ENCODE measurements at places on chromosomes 3 and 15.

DNA sequence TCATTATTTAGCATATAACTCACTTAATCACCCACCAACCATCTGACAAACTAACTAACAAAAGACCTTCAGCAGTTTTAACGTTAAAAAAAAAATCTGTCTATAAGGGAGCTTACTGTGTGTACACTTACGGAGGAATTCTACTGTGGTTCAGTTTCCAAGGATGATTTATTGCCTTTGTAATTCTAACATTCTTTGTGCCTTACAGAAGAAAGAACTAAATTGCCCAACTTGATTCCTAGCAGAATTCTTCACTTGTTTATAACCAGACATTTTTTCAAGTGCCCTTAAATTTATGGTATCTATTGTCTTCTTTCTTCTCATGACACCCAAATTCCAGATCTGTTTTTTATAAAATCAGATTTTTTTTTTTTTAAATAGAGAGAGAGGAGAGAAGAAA is 119.7 kb upstream of the IGSF10 start:
- DNase-seq: no peak

DNA sequence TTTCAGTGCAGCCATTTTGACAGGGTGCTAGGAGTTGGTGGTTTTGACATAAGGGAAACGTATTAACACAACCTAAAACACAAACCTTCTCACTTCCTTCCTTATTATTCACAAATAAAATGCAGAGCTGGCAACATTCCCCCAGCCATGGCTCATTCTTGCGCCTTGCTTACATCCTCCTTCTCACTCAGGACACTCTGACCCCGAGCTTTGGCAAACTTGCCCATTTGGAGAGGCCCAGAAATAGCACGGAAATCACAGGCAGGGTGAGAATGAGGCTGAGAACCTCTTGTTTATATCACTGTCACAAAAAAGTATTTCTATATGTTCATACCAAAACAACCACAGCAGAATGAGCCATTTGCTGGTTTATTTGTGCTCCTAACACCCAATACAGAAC is 244.3 kb downstream of the NTRK3 start:
- no peak for DNase-seq

GRCh38 chr3:126245811-126246727 is 65.7 kb upstream of the ALDH1L1 start:
- no peak for DNase-seq

GRCh38 chr3:42685891-42686820 is 819 bp downstream of the KLHL40 start:
- DNase-seq: peak; percentile 73

GRCh38 chr3:38133557-38134405 is 3.1 kb downstream of the ACAA1 start:
- DNase-seq: peak; percentile 79

DNA sequence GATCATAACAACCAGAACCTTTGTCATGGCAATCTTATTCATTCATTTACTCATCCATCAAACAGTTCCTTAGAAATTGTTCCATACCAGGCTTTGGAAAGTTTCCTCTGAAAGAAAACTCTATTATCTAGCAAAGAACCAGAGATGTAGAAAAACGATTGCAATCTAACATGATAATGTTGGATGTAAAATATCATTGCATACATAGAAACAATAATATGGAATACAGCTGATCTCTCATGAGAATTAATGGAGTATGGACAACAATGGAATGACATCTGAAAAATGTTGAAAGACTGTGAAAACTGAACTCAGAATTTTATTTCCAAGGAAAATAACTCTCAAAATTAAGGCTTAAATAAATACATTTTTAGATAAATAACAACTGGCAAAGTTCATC is 665.4 kb downstream of the NLGN1 start:
- DNase-seq: no peak

- DNase-seq: no peak
These were observed 114.6 kb downstream of the XXYLT1 start for GRCh38 chr3:195156286-195156890.

GRCh38 chr3:77526573-77527113 is 486.7 kb downstream of the ROBO2 start:
- no peak for DNase-seq

DNA sequence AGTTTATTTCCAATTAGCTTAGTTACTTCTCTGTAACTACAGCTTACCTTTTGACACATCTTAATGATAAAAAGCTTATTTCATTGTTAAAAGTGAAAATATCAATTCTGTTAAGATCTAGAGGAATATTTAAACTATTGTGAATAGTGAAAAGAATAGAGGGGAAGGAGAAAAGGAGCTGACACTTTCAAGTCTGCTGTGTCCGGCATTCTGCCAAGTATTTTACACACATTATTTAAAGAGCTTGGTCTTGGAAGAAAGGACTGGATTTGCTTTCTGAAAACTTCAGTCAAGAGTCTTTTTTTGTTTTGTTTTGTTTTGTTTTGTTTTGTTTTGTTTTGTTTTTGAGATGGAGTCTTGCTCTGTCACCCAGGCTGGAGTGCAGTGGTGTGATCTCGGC is 34.8 kb downstream of the CCDC80 start:
- no peak for DNase-seq

GRCh38 chr3:126329927-126330725 is 27.1 kb downstream of the KLF15 start:
- DNase-seq: peak; percentile 35

DNA sequence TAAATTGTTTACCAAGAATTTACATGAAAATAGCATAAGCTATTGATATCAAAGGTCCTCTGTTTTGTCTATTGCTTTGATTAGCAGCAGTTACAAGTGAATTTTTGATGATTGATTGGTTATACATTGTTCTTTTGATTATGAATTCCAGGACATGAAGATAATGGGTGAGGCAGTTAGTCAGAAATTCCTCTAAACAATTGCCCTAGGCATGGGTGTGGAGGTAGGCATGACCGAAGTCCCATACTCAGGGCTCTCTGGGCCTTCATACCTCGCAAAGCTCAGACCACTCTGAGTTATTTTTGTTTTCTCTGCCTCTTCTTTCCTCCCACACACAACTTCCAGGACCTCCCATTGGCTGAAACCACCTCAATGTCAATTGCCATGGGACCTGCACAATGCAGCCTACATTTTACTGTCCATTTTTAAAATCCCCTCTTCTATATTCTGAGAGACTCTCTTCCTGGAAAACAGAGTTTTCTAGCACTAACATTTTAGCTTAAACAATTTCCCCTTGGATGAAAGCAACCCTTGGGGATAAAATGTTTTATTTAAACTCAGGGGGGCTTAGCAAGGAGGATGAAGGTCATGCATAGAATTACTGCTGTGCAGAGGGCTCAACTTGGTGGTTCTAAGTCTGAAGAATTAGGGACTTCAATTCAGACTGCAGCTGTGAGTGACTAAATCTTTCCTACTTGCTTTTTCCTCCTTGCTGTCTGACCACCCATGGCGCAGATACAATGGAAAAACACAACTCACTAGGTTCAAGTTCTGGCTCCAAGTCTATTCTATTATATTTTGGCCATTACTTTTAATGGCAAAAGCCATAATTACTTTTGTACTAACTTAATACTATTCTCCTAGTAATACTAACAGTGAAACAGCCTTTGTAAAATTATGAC is 594.8 kb downstream of the NTRK3 start:
- DNase-seq: no peak

- DNase-seq: no peak
These were observed 377.0 kb downstream of the OCA2 start for GRCh38 chr15:27722102-27722501.

GRCh38 chr15:92579931-92580470 is 75.6 kb downstream of the FAM174B start:
- no peak for DNase-seq

GRCh38 chr3:190677001-190677400 is 163.1 kb downstream of the IL1RAP start:
- no peak for DNase-seq

GRCh38 chr3:195059006-195059350 is 212.0 kb downstream of the XXYLT1 start:
- no peak for DNase-seq

GRCh38 chr3:81437683-81438082 is 323.8 kb downstream of the GBE1 start:
- DNase-seq: no peak

DNA sequence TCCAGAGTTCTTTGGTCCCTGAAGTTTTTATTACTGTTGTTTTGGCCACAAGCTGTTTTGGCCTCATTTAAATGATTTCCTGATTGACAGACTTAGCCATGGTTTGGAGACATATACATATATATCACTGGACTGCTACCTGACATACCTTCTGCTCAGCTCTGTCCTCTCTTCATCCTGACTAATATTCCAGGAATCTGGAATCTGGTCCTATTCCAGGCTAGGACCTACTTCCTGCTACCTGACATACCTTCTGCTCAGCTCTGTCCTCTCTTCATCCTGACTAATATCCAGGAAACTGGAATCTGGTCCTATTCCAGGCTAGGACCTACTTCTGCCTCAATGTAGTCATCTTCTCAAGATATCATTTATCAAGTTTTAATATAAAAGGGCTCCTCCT is 724.4 kb upstream of the ROBO1 start:
- no peak for DNase-seq

DNA sequence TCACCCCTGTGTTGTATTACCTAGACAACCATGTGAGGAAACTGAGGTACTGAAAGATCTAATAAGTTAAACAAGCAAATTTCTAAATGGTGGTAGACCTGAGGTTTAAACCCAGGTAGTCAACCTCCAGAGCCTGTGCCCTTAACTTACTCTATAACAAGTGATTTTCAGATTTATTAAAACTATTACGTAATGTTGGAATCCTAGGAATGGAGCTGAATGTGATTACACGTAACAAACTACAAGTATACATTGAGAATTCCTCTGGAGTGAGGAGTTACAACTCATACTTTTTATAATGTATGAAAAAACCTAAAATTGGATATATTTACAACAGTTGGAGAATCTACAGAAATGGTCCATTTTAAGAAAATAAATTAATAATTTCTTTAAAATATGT is 18.0 kb downstream of the FAM98B start:
- no peak for DNase-seq

- no peak for DNase-seq
These were observed 308.5 kb downstream of the ROBO2 start for GRCh38 chr3:77348244-77348855.

DNA sequence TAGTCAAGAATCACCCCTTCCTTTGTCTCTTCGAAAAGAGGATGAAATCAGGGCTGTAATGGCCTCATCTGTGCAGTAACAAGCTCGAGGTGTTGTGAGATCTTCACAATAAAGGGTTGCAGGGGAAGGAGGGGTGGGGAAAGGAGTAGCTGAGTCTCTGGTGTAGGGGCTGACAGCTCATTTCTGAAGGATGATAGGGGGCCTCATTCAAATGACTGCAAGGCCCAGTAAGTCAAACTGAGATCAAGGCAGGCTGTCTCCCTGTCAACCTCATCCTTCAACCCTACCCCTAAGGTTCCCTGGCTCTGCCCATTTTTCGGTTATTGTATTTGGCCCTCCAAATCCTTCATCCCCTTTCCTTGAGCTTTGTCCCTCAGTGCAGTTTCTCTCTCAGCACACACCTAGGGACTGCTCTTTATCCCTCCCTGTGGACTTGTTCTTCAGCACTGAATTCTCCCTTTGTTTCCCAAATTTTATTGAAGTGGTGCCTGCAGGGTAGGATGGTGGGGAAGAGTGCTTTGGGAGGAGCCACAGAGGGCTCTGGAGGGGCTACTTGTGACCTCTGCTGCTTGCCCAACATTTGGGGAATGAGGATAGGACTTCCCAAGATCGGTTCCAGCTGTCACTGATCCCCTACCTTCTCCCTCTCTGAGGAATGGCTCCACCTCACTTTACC is 38.1 kb downstream of the ZNF589 start:
- DNase-seq: no peak

DNA sequence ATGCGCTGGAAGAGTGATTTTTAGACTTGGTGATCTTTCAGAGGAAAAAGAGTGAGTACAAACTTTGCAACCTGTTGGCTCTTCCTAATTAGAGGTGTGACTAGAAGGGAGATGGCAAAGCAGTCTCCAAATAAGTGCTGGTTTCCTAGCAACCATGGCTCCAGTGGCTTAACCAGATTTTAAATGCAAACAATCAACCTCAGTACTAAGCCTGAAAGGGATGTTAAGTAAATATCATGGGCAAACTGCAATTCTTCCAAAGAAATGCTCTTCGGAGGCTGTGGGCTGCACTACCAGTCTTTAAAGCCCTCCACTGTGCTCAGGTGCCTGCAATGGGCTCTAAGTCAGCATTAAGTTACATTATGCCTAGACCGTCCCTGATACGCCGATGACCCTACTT is 678.1 kb upstream of the CCDC54 start:
- no peak for DNase-seq

- DNase-seq: peak; percentile 92
These were observed 780 bp downstream of the TIPARP start for GRCh38 chr3:156674911-156675829.

DNA sequence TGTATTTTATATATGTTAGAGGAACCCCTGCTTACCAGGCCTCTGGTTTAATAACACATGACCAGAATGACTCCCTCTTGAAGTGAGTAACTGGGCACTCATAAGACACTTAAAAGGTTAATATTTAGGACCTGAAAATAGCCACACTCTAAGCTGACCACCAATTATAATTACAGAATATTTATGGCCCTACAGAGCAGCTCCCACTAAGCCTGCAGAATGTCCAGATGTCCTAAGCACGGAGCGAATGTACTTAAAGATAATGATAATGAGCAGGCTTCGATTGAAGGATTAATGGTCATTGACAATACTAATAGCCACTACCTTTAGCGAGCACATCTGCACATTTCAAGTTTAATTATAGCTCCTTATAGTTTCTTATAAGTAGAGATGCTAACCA is 22.8 kb upstream of the KCTD6 start:
- no peak for DNase-seq

DNA sequence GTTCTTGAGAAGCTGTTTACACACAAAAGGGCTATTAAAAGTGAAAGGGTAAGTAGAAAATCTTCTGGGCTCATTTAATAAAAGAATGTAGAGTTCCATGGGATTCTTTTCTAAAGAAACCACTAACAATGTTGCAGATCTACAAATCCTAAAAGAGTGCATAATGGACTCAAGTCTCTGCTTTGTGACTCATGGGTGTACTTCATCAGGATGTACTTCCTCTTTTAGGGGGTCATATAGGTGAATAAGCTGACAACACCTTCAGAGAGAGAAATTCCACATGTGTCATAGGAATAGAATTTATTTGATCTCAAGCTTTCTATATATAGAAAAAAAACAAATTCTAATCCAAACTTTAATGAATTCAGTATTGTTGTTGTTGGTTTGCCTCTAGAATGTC is 355.5 kb downstream of the TIGIT start:
- DNase-seq: no peak

- DNase-seq: no peak
These were observed 102.8 kb downstream of the IL1RAP start for GRCh38 chr3:190616637-190617036.

All from mesenteric fat pad (tissue), 1 donor.